ENCODE measurements at places on chromosomes 12 and 14.
A peak's percentile ranks its signal among the peaks of the same experiment; 100 is the strongest.

GRCh38 chr12:12107678-12108077 lies 36.9 kb downstream of the BCL2L14 start:
- DNase-seq: no peak

GRCh38 chr12:132162508-132163031 lies 18.3 kb downstream of the NOC4L start:
- DNase-seq: no peak

GRCh38 chr12:2003676-2004112 lies 563 bp downstream of the DCP1B start:
- no peak for DNase-seq

DNA sequence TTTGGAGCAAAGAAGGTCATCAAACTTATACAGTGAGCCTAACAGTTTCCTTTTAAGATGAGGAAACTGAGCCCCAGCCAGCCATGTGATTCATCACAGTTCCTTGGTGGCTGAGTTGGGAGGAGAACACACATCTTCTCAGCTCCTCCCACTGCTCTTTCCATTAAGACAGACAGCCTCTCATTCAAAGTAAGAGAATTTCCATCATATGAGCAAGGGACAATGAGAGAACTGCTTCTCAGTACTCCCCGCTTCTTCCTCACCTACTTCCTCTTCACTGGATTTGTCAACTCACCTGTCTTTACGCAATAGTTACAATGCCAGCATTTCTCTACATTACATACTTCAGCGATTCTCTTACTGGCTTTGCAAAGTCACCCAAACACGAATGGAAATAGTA lies 2.2 kb downstream of the IFNG start:
- DNase-seq: no peak

- DNase-seq: no peak
These were observed 854.5 kb downstream of the SLC6A15 start for GRCh38 chr12:84058136-84058535.

DNA sequence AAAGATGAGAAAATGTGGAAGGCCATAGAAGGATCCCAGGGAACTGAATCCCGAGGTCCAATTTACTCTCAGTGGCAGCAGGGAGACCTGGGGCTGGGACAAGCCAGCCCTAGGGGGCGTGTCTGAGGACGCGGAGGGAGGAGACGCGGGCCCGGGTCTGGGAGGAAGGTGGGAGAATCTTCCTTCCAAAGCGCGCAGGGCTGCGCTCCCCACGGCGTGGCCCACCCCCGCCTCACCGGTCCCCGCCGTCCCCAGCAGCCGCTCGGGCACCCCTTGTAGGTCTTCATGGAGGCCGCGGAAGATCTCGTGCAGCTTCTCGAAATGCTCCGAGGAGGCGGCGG lies 323 bp downstream of the VTI1B start:
- peak; percentile 47 for DNase-seq

DNA sequence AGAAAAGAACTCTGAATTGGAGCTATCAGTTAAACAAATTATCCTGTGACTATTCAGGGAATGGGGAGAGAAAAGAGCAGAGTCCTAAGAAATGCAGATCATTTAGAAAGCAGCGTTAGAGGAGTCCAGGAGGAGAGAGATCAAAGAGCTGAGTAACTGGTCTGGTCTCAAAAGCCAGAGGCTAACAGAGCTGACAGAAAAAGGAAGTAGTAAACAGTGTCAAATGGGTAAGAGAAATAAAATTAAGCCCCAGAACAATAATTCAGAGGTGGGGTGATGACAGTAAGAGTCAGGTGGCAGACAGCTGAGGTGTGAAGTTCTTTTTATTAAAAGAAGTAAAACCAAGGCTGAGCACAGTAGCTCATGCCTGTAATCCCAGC lies 19.3 kb downstream of the GXYLT1 start:
- DNase-seq: no peak

GRCh38 chr12:4829793-4830162 lies 79.9 kb upstream of the KCNA1 start:
- no peak for DNase-seq
